ENCODE measurements at places on chromosomes 5 and 9.

GRCh38 chr5:120873083-120873482, 409.0 kb downstream of the PRR16 start:
- no peak for DNase-seq

GRCh38 chr5:73823508-73823925, 197.5 kb downstream of the ARHGEF28 start:
- DNase-seq = peak; percentile 14

- no peak for DNase-seq
Measured at GRCh38 chr5:173940269-173940668, 48.7 kb upstream of the C5orf47 start.

DNA sequence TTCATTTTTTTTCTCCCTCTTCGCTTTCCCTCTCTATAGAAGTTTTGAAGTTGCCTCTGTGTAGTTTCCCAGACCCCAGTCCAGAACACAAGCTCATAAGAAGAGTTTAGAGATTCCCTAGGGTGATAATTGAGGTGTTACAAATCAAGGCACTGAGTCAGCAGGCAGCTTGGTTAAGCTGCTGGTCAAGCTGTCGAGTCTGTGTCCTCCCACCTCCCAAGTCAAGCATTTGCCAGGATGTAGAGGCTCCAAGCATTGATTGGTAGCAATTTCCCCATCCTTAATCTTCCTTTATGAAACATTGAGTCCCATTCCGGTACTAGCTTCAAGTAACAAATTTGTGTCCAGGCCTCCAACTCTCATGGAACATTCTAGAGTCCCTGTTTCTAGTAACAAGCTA, 47.5 kb upstream of the SLC1A1 start:
- no peak for DNase-seq

GRCh38 chr5:128099944-128100343, 16.4 kb downstream of the SLC12A2 start:
- DNase-seq = no peak

DNA sequence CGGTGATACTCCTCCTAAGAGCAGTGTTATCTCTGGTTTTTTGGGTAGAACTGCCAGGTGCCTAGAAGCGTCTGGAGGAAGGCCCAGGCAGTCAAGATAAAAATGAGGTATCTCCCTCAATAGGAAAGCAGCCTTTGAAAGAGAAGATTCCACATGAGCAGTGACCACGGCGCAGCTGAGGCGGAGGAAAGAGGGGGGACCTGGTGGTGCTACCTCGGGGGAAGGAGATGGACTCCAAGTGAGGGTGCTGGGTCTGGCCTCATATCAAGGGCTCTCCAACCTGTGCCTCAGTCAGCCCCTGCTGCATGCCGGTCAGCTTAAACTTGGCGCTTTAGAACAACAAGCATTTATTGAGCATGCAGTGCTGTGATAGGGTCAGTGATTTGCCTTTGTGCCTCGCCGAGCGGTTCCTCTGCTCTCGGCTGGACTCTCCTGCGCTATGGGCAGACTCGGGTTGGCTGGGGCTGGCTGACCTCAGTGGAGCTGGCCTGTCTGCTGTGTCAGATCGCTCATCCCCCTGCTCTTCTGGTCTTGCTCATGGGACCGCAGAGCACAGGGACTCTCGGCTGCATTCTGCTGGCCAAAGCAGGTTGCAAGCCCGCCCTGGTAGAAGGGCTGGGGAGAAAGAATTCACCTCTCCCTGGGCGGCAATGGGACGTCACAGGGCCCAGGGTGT, 121.1 kb upstream of the IRX4 start:
- no peak for DNase-seq

GRCh38 chr9:121222524-121223171, 21.0 kb upstream of the RAB14 start:
- DNase-seq = peak; percentile 67

DNA sequence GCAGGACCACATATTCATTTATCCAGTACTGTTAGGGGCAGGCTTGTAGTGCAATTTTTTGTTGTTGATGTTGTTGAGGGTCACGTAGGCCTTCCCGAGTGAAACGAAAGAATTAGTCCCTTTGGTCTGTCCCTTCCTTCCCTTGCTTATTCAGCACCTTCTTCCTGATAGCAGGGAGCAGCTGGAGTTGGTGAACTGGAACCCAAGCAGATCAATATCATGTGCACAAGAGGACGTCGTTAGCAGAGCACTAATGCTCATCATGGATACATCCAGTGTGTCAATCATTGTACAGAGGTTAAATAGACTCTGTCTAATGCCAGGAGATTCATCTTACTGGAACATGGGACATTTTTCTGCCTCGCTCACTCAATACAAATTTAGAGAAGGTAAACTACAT, 33.0 kb upstream of the MAP1B start:
- no peak for DNase-seq

- DNase-seq = no peak
Measured at GRCh38 chr5:91128604-91129003, 254.5 kb downstream of the ARRDC3 start.

- peak; percentile 21 for DNase-seq
Measured at GRCh38 chr9:125066839-125067619, 76.3 kb downstream of the SCAI start.

DNA sequence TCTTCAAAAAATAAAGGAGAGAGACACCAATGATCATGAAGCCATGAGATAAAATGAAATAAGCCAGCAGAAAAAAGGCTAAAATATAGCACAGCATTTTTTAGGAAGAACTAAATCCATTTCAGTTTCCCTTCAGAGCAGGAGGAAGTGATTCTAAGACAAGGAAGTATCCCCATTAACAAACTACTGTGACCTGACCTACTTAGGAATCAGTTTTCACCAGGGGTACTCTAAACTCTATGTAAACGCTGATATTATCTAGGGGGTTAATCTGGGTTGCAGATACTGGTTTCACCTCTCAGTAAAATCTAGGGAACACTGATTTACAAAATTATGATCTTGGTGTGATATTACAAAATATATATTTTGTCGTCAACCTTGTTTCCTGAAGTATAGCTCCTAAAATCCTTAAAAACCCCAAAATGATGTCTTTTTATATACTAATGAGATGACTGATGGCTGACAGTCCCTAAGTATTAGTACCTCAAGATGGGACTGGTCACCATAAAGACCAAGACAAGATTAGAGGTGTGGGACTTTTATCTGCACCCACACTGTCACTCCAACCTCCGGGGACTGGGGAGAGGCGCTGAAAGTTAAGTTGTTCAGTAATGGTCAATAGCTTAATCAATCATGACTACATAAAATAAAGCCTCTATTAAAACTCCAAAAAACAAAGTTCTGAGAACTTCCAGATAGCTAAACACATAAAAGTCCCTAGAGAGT, 2.9 kb upstream of the FNBP1 start:
- DNase-seq = no peak

DNA sequence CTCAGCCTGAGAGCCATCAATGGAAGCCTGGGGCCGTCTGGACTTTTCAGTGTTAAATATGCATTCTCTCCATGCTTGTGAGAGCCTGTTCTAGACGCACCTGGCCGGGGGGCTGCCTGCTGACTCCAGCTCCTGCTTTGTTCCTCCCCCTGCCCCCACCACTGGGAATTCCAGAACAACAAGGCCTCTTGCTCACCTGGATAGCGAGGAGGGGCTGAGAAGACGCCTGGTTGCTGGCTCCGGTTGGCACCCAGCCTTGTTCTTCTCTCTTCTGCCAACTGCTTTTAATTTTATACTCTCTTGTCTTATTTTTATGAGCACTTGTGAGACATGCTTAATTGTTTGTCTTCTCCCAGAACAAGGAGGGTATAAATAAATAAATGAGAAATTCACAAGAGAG, 15.0 kb upstream of the RAPGEF1 start:
- DNase-seq = no peak

DNA sequence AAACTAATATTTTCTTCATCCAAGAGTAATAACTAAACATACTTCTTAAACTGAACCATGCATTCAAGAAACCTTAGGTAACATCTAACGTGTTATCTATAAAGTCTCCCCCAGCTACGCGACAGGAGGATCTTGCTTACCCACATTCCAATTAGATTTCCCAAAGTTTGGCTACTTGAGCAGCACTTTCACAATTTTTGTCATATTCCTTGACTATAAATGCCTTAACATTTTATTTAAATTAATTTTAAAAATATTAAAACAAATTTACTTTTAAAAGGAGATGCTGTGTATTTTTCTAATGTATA, 25.3 kb upstream of the IFNE start:
- no peak for DNase-seq
